GF-D8 (cell line): ENCODE measurements at places on chromosomes 12 and 14.

GRCh38 chr14:91890291-91890749, 23.0 kb upstream of the TC2N start:
- DNase-seq = no peak

DNA sequence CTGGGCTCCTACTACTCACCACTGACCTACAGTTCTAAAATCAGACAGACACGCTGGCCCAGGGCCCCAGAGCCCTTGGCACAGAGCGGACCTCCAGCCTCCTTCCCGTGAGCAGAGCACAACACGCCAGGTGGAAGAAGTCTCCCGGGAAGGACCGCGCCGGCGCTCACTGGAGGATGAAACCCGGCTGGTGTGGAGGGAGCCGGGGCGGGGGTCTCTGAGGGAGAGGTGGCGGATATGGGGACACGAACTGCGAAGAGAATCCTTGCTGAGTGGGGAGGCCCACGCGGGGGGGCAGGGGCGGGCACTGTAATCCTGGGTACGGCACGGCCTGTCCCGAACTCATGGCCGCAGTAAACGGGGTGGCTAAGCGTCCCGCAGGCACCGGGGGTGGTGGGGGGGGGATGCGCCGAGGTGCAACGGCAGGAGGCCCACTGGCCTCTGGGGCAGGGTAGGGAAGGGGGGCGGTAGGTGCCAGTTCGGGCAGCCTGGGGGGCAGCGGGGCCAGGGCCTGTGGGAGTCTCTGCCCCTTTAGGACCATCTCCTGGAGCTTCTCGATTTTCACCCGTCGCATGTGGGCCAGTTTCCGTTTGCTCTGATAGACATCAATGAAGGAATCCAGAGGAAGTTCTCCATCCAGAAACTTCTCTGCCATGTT, 28.8 kb downstream of the VPS37B start:
- no peak for DNase-seq

GRCh38 chr12:32659908-32660440, 19.1 kb upstream of the DNM1L start:
- DNase-seq = no peak

- no peak for DNase-seq
Observed at GRCh38 chr12:50679612-50680011, 84.3 kb upstream of the ATF1 start.

- DNase-seq = no peak
Observed at GRCh38 chr12:5977556-5977955, 32.5 kb upstream of the ANO2 start.

DNA sequence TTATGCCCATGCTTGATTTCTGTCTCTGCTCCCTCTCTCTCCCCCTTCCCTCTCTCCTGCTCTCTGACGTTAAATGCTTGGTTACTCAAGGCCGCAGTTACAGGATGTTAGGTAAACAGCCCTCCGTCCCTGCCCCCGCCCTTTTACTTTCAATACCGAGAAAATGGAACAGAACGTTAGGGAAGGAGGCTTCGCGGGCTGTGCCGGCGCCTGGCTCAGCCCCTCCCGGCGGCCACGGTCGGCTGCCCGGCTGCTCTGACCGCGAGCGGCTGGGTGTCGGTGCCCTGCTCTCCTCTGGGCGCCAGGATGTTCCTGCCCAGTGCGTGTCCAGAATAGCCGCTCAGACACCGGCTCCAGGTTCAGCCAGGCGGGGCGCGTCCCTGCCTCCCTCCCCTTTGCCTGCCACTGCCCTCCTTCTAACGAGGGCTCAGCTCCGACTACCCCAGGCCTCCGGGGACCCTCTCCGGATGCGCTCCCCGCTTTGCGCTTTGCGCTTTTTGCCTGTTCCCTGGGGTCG, 166.1 kb downstream of the ADCK1 start:
- DNase-seq = peak; percentile 77

GRCh38 chr12:108641446-108642268, 8.0 kb upstream of the SELPLG start:
- DNase-seq = no peak

DNA sequence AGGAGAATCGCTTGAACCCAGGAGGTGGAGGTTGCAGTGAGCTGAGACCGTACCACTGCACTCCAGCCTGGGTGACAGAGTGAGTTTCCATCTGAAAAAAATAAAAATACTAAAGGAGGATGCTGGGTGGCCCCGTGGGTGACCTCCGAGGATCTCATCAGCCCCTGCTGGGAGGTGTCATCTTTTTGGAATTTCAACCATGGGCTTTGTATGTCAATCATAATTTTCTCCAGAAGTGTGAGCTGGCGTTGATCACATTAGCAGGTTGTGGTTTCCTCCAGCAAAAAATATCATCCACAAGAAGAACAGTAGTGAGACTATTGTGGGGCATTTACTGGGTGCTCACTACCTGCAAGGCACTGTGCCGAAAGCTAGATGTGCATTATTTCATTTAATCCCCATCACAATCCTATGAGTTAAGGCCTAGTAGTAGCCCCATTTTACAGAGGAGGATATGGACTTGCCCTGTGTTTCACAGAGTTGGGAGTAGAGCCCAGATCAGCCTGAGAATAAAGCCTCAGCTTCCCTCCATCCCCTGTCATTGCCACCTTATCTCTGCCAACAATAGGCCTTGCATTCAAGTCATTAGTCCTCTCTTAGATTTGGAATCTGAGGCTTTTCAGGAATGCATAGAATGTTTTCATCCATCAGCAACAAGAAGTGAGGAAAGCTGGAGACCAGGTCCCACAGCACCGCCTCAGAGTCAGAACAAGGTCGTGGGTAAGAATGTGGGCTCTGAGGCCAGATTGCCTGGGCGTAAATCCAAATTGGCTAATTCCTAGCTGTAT, 39.8 kb downstream of the SVOP start:
- DNase-seq = no peak

DNA sequence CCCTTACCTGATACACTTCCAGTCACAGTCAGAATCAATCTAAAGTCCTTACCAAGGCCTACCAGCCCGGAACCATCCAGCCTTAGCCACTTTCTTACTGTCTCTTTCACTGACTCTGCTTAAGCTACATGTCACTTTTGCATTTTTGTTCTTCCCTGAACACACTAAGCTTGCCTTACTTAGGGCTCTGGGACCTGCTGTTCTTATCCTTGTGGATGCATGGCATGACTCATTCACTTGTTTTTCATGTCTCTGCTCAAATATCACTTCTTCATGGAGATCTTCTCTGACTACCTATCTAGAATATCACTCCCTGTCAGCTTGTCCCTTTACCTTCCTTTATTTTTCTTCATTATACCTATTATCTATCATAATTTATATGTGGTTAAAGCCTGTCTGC, 65.6 kb upstream of the ZDHHC17 start:
- no peak for DNase-seq

GRCh38 chr12:51000245-51000644, 25.9 kb downstream of the SLC11A2 start:
- DNase-seq = no peak

DNA sequence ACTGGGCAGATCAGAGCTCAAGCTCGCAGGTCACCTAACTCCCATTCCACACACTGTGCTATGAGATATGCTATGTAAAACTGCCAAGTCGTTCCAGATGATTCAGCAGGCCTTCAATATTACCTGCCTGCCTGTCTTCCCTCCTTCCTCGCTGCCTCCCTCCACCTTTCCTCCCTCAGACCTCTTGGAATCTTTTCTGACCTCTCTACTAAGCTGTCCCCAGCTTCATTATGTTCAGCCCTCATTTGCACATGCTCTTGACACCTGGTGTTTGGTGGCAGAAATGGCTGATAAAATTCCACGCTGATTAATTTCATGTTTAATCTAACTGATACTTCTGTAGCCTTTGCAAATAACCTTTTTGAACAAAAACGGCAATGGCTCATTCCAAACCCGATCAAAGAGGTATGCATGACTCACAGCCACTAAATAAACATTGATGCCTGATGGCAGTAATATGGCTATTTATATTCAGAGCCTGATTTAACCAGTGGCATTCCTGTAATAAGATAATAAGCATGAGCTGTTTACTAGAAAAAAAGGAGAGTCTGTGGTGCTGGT, 130.8 kb upstream of the EGLN3 start:
- no peak for DNase-seq

- no peak for DNase-seq
Observed at GRCh38 chr14:29896354-29896821, 31.3 kb downstream of the PRKD1 start.

DNA sequence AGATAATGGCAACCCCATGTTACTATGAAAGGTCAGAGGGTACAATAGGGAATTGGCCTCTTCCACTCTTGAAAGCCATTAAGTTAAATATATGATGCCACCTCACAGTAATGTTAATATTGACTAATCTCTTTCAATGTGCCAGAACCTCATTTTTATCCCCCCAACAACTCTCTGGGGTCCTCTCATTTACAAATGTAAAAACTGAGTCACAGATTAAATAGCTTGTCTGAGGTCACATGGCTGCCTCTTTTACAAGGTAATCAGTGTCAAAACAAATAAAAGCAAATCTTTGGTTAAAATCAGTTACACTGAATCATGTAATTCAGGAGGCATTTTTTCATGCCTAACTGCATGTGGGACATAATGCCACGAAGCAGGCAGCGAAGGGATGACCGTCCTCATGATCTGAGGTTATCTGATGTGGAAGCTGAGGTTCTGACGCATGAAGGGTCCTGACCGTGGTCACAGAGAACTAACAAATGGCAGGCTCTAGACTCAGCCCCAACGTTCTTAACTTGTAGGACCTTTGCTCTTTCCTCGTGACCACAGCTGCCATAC, 78.5 kb downstream of the PTPN21 start:
- no peak for DNase-seq

DNA sequence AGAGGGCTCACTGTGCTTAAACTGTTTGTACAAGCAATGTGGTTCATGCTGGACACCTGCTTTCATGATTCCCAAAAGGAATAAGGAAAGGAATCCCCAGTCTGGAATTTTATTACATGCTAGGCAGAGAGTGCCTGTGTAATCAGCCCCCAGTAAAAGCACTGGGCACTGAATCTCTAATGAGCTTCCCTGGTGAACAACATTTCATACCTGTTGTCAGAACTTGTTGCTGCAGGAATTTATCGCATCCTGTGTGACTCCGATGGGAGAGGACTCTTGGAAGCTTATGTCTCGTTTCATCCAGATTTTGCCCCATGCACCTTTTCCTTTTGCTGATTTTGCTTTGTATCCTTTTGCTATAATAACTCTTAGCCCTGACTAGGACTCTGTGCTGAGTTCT, 190.2 kb upstream of the HMGA2 start:
- no peak for DNase-seq

DNA sequence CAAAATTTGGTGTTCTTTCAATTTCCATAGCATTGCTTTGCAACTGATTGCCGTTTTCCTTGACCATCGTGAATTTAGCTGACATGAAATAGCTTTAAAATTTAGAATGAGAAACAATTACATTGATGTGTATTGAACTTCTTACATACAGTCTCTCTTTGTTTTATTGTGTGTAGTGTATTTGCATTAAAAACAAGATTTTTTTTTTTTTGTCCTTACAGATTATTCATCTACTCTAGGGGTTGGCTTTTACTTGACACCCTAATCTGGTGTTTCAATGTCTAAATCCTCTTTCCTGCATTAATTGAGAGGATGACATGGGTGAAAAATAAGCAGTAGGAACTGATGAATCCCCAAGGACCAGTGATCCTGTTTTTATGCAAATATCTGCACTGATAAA, 20.6 kb downstream of the LIN52 start:
- DNase-seq = no peak

DNA sequence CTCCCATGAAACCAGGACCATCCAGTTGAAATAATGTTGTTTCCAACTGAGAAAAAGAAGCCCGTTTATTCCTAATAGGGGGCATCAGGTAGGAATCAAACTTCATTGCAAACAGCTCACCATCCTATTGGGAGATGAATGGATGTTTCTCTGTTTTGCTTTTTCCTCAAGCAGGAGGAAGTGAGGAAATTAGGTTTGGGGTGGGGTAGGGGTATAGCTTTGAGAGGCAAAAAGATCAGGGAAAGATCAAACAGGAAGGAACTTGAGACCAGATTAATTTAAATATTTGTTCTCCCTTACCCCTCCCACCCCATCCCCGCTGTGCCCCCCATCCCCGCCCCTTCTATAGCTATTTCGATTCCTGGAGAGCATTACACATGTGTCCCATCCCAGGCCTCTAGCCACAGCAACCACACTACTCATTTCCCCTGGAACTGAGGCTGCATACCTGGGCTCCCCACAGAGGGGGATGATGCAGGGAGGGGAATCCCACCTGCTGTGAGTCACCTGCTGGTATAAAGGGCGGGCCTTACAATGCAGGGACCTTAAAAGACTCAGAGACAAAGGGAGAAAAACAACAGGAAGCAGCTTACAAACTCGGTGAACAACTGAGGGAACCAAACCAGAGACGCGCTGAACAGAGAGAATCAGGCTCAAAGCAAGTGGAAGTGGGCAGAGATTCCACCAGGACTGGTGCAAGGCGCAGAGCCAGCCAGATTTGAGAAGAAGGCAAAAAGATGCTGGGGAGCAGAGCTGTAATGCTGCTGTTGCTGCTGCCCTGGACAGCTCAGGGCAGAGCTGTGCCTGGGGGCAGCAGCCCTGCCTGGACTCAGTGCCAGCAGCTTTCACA, at the start of gene IL23A:
Gene IL23A (plus strand): TSS at position 577 of the 850 bp plus-strand sequence. CDS start 161 bp downstream, at position 738.
- DNase-seq = no peak

GRCh38 chr14:65032319-65032718, 45.6 kb downstream of the FNTB start:
- DNase-seq = no peak

DNA sequence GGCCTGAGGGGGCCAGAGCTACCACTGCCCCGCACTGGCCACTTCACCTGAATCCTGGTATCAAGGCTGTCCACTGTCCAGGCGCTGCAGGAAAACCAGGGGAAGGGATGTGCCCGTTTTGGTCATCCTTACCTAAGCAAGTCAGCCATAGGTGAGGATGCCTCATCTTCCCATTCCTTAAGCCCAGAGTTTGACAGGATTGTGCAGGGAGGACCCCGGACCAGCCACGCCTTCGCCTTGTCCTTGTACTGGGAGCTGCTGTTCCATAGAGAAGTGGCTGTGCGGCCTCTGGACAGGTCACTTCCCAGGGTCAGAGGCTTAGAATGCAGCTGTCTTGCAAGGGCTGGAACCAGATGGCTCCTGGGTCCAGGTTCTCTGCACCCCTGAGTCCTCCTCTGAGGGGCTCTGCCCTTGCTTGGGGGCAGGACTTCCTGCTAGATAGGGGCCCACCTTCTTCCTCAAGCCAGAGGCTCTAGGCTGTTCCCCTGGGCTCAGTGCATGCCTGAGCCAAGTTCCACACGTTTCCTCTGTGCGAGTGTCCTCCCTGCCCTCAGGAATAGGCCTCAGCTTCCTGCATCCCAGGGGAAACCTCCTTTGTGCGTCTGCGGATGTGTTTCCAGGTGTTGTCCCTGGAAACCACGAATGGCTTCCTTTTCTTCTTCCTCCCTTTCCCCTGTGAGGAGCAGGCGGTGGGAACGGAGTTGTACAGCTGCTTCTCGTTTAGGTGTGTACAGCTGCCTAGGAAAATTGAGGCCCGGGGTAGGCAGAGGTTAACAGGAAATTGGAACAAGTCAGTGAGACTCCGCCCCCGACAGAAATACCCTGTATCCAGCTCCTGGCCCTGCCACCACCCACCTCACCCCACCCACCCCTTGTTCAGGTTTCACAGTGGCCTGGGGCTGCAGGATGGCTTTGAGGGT, 54.3 kb upstream of the RIN3 start:
- no peak for DNase-seq

DNA sequence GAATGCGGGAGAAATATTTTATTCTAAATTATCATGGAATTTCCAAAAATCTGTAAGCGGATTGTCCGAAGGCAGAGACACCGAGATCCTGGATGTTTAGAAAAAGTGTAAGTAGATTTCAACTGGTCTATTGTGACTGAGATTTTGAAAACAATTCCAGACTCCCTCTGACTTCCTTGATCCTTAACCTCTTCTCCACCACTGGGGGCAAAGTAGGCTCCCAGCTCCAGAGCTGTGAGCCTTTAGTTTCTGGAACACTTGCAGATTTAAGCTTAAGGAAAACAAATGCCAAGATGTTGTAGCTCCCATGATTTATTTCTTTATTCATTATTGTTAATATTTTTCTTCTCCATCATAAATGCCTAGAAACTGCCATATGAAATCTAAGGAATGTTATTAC, 1320.5 kb upstream of the SEL1L start:
- no peak for DNase-seq
